ENCODE measurements at places on chromosomes 2 and 18.
A peak's percentile ranks its signal among the peaks of the same experiment; 100 is the strongest.

DNA sequence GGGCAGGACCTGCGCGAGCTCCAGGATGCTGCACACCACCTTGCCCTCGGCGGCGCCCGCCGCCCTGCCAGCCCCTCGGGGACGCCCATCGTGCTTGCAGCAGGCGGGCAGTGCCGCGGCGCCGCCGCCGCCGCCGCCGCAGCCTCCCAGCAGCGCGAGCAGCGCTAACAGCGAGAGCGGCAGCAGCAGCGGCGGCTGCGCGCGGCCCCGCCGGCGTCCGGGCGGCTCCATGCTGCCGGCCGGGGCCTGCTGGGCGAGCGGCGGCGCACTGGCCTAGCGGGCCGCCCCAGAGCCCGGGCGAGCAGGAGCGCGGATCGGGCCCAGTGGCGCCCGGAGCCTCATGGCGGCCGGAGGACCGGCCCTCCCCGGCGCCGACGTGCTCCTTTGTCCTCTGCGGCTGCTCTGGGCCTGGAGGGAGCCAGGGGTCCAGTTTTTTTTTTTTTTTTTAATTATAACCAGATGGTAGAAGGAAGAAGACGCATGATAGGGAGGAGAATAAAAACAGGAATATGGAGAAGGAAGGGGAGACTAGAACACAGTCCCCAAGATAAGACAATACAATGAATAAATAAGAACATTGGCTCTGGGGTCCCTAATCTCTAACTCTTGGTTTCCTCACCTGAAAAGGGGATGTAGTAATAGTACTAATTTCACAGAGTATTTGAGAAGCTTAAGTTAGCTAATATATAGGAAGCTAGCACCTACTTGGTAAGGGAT is 17.1 kb upstream of the ANKRD62 start:
- no peak for DNase-seq

DNA sequence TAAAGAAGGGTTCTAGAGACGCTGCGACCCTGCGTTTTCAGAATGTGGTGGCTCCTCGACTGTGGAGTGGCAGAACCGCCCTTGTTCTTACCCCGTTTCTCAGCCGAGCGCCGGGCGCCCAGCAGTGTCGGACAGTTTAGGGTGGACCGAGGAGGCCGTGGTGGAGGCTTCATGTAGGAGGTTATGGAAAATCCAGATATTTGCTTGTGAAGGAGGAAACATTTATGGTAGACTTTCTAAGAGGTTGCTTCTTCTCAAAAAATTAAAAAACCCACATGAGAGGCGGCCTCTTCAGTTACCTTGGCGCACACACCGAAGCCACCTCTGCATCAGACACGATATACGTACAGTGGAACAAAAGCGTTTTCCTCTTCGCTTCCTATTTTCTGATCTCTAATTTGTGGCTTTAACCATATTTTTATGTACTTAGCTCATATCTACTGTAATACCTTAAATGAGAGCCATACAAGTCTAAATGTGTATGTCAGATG is 120.8 kb downstream of the NFATC1 start:
- no peak for DNase-seq

DNA sequence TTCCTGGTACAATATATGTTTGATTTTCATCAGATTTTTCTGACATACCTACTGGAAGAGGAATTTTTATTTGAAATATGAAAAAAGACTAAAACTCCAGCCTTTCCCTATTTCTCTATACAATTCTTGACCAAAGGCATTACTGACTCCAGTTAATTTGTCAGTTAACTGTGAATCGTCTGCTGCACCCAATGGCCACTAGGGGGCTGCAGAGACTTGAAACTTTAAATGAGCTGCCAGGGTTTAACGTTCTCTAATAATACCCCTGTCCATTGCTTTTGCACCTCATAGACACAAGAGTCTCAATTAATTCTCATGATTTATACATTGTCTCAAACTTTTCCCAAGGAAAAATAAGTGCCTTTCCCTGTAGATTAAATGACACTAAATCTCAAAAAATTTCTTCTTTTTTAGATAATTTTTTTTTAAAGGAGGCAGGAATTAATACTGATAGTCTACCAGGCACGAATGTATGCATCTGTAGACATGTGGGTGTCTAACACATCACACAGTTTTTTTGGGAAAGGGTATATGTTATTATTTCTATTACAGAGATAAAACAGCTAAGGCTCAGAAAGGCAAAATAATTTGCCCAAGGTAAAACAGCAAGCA is 1.8 kb upstream of the ALK start:
- DNase-seq = no peak

GRCh38 chr18:69538849-69539248 is 138.2 kb downstream of the DOK6 start:
- DNase-seq = no peak

GRCh38 chr2:200314976-200315567 is 8.6 kb downstream of the SPATS2L start:
- no peak for DNase-seq

DNA sequence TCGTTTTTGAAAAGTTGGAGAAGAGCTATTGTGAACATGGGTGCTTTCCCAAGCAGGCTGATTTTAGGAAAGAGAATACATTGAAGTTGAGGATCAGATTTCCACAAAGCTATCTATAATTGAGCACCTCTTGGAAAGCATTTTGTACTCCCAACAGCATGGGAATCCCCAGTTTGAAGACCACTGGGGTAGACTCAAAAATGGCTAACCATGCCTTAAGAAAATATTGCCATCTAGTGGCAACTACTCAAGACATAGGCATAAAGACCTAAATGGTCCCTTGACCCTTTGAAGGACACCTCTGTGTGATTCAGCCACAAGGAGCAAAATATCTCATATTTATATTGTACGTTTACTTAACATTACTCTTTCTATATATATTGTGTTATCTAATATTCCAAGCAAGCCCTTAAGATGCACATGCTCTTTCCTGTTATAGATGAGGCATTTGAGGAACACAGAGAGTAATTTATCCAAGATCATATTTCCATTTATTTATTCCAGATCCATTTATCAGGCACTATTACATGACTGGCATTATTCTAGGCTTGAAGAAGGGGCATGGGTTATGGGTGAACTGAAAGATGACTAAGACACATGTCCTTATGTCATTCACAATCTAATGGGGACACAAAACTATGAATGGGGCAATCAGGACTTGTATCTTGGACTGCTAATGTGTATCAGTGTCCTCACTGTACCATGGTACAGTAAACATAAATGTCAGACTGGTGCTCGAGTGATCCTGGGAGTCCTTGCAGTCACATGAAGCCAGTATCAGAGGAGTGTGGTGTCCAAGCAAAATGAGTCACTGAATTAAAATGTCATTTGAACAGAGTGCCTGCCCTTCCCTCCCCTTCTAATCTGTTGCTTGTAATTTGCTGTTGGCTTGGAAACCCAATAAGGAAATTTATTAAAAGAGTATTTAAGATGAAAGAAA is 121.0 kb upstream of the XPO1 start:
- DNase-seq = no peak

GRCh38 chr18:9321736-9322135 is 12.8 kb upstream of the TWSG1 start:
- DNase-seq = no peak

DNA sequence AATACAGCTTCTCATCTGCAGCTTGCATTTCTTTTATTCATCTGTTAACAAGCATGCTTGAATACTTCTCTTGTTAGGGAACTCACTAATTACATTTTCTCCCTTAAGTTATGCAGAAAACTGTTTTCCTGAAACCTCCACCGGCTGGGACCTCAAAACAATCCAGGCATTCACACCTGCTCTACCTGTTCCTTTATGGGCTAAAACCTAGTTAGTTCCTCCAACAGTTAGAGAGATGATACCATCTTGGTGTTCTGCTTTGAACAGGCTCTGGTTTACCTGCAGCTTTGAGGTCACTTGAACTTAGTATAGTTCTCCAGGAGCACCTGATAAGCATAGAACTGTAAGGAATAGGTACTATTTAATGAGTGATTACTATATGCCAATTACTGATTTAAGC is 6.1 kb downstream of the PLEK start:
- DNase-seq = no peak

- peak; percentile 72 for DNase-seq
Observed at GRCh38 chr2:136376798-136377211, 258.9 kb upstream of the CXCR4 start.

DNA sequence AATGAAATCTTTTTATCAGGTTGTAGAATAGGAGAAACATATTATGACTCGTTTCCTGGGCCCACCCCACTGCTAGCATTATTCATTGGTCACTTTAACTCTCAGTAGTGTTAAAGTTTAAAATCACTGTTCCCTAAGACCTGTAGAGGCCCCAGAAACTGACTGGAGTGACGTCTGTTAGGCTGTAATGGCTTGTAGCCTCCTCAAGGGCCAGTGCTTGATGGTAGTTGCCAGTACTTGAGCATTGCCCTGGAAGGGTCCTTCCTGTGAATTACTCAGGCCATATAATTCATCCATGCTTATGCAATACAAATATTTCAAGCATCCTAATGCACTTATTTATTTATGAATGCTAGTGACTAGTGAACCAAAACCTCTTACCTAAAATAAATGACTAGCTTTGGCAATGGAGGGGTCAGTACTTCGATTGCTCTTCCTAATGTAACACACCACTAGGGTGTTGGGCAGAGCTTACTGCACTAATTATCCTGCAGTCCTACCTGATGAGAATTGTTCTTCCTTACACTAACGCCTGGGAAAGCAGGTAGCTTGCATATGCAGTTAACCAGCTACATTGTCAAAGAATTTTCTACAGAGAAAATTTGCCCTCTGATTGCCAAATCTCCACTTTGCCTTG is 31.2 kb downstream of the ARHGAP25 start:
- peak; percentile 58 for DNase-seq

DNA sequence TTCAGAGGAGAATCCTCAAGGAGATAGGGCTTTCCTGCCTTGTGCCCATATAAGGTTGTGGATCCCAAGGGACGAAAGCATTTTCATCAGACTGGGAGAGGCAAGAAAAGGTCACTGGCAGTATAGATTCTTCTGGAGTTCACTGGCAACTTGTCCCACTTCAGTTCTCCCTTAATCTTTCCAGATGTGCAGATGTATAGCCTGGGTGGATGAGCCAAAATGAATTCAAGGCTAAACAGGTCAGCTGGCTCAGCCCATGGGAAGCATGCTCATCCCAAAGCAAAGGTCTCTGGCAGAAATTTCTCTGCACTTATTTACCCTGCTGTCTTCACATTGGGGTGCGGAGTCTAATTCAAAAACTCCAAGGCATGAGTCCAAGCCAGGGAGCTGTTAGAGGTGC is 148.9 kb upstream of the TNP1 start:
- DNase-seq = no peak

GRCh38 chr2:38010995-38011394 is 65.0 kb downstream of the CYP1B1 start:
- DNase-seq = no peak

DNA sequence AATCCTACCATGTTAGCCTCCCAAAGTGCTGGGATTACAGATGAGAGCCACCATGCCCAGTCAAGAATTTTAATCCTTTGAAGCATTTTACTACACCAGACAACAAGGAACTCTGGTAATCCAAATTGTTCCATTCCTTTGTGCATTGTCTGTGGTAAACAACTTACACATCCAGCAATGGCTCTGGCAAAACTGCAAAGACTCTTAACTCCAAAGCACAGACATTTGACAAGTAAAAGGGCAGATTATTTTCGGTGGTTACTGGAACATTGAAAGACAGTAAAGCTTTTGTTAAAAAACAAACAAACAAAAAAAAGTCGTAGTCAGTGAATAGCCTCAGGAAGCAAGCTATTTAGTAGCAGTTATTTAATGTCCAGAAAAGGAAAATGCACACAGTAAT is 33.2 kb upstream of the RMND5A start:
- no peak for DNase-seq

GRCh38 chr2:101751875-101752619 is 54.5 kb downstream of the MAP4K4 start:
- DNase-seq = no peak

DNA sequence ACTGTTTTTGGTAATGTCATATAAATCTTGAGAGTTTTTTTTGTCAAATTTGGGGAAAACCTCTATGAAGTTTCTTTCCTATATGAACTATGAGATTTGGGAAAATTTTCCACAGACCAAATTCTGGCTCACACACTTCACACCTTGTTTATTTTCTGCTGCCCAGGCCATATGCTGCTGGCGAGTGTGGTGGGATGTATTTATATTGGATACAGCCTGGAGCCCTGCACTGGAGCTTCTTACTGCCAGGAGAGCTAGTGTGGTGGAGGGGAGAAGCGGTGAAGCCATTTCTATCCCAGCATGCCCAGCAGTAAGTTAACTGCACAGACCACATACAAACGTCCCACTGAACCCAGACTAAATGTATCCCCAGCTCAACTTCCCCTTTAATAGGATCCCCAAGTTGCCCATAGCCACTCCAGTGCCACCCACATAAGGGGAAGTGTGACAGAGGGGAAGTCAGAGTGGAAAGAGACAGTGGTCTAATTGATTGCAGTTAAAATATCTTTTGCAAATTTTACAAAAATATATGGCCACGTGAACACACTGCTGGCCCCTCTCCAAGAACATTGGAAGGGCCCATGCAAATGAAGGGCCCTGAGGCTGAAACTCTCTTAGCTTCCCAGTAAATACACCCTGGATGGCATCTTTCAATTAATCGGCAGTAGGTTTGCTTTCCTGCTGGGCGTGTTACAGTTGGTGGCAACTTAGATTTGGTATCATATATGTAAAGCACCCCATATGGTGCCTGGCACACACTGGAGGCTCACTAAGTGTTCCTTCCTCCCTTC is 146.6 kb upstream of the ITGA6 start:
- no peak for DNase-seq

- DNase-seq = no peak
Observed at GRCh38 chr2:43212931-43213330, 13.5 kb downstream of the ZFP36L2 start.

DNA sequence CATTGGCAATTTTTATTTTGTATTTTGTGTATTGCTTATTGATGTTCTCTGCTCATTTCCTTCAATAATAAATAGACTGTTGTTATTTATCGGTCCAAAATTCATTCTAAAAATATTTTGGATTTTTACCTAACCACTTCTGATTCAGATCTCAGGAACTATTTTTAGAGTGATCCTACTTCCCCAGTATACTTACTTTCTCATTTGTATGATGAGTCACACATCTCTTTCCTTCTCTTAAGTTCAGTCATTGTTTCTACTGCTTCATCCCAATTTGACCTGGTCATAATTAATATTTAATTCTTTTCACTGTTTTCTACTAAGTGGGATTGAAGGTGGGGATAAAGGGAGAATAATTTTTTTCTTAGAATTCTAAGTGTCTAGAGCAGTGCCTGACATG is 75.1 kb downstream of the AGPS start:
- DNase-seq = no peak

GRCh38 chr2:239202836-239203235 is 198.0 kb downstream of the HDAC4 start:
- no peak for DNase-seq

GRCh38 chr2:25378731-25379490 is 37.2 kb upstream of the DNMT3A start:
- no peak for DNase-seq

Data from T-helper 2 cell (primary cell).